ENCODE measurements at places on chromosomes 11 and 22. TPM values are rescaled to one million over a fixed set of nuclear protein-coding genes. Genes with fewer than 3 reads are reported as not detected.

- no peak for DNase-seq
These were observed 93.1 kb upstream of the B3GAT1 start for GRCh38 chr11:134505125-134505524.

- DNase-seq = no peak
These were observed 1.7 kb downstream of the SHANK2 start for GRCh38 chr11:71250523-71251150.

- no peak for DNase-seq
These were observed 19.0 kb upstream of the LRRC32 start for GRCh38 chr11:76689313-76690260.

DNA sequence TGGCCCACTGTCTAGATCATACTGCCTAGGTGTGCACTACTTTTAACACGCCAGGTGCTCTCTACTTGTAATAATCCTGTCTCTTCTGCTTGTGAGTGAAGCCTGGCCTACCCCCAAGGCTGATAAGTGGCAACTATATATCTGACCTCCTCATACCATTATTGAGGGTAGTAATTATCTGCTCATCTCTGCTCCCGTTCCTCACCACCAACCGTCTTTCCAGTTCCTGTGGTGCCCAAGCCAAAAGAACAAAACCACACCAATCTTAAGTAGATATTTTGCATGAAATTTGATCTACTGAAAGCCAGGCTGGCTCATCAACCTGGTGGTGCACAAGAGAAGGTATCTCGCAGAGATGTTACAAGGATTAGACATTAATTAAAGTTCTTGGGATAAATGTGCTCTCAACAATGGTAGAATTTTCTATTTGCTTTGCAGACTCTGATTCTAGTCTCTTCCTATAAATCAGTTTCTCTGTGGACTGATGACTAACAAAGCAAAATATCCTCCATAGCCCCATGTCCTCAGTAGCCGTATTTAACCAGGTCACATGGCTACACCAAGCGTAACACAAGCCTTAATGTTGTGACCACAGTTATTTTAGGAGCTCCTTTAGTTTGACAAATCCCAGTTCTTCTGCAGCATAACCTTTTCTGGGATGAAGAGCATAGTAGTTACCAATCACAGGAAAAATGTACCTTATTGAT is 267.2 kb downstream of the NTM start:
- no peak for DNase-seq

GRCh38 chr22:46018859-46019258 is 41.9 kb upstream of the WNT7B start:
- no peak for DNase-seq

DNA sequence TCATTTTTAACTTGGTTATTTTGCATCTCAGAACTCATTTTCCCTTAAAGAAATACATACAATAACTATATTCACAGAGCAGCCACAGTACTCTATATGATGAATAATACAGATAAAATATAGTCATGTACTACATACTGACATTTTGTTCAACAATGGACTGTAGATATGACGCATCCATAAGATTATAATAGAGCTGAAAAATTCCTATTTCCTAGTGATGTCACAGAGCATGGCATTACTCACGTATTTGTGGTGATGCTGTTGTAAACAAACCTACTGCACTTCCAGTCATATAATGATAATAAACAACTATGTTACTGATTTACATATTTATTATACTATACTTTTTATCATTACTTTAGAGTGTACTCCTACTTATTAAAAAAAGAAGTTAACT is 38.7 kb downstream of the NARS2 start:
- DNase-seq = no peak

GRCh38 chr11:120528749-120529148 is 17.2 kb downstream of the GRIK4 start:
- no peak for DNase-seq

DNA sequence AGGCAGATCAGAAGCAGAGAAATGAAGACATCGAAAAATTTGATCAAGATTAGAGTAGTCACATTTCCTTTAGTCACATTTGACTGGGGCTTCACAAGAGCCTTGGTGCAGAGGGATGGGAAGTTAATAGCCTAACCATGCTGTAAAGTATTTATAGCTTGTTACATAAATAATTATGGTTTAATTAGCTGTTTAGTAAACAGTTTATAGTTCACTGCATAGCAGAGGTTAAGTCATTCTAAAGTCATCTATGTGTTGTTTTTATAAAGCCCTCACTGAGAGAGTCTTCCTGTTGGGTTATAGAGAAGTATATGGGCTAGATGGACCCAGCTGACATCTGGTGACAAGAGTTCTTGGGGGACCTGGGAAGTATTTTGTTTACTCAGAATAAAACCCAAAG is 47.1 kb downstream of the INSC start:
- no peak for DNase-seq

GRCh38 chr11:58503361-58503856 is 4.5 kb downstream of the OR5B21 start:
- DNase-seq = no peak

GRCh38 chr22:39431821-39432251 is 25.0 kb upstream of the MGAT3 start:
- DNase-seq = no peak

DNA sequence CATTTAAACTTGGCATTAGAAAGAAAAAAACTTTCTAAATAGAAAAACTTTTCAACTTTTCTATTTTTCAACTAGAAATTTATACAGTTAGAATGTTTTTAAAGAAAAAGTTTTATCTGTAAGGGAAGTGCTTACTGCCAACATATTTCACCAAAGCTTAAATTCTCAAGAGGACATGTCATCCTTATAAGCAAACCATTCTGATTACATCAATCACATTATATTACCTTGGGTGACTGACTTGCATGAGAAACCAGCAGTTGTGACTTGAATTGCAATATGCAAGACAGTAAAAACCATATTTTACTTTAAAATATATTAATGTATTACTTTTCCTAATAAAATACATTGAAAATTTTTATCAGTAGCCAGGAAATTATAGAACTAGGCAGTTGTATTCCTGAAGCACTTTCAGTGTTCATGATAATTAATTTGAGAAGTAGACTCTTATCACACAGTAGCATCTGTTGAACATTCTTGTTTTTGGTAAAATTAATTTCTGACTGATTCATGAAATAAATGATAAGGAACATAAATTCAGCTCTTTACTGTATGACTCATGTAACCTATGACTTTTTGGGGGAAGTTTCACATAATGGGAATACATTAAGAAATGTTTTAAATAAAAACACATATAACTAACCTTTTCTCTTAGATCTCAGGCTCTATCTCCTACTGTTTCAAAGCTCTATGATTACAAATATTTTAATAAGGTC is 345.0 kb upstream of the CCDC179 start:
- no peak for DNase-seq

- DNase-seq = no peak
These were observed 24.0 kb downstream of the SLC43A1 start for GRCh38 chr11:57491371-57492061.

- no peak for DNase-seq
These were observed 15.7 kb downstream of the DUSP8 start for GRCh38 chr11:1556278-1556902.

- no peak for DNase-seq
These were observed at the start of gene CHADL for GRCh38 chr22:41240377-41241132. TSS of gene CHADL (minus strand) at chr22:41240931. CDS start at chr22:41240881, 50 bp downstream.

DNA sequence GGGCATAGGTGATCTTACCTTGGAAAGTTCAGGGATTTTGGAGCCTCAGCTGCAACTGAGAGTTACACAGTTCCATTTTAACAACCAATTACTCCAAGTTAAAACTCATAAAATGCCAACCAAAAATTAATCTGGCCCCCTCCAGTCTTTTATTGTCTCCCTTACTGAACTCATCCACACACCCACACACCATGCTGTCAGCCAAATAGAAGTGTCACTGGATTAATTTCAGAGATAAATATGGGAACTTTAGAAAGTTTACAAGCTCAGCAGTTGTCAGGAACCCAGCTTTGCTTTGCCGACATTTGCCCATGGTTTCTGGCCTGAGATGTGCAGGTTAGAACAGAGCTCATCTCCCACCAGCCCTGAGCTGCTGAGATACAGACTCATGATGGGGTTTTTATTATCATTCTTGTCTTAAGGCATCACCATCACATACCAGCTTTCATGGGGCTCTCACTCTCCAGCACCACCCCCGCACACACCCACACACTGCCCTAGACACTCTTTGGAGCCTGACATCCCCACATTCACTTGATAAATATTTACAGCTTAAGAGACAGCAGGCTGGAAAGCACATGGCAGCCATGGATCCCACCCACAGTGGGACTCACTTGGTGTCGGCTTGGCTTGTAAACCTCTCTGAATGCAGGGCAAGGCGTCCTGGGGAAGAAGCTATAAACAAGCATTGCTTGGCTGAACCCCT is 23.7 kb upstream of the CTR9 start:
- no peak for DNase-seq

- peak; percentile 50 for DNase-seq
These were observed 40.1 kb upstream of the CLMP start for GRCh38 chr11:123235117-123235655.

- DNase-seq = no peak
These were observed 43.8 kb downstream of the BMAL1 start for GRCh38 chr11:13321431-13321830.

DNA sequence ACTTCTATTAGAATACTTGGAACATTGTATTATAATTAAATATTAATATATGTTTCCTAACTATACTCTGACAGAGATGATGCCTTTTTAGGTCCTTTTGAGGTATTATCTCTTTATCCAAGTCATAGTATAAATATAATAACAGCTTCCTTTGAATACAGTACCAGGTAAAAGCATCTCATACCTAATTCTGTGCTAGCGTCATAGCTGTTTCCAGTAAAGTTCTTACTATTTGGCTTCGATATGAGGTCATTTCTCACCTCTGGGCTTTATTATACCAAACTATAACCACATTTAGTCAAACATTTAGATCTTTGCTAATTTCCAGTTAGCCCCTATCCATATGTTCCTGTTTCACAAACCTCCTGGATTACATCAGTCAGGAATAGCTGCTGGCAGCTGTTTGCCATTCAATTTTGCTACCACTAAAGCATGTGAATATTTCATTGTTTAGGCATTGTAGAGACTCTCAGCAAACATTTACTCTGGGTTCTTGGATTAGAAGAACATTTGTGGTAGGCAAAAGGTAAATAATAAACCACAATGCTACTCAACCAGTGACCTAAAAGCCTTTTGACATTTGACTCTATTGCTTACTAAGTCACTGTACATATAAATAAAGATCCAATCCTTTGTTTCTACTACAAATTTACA is 255.1 kb downstream of the TTC28 start:
- no peak for DNase-seq

DNA sequence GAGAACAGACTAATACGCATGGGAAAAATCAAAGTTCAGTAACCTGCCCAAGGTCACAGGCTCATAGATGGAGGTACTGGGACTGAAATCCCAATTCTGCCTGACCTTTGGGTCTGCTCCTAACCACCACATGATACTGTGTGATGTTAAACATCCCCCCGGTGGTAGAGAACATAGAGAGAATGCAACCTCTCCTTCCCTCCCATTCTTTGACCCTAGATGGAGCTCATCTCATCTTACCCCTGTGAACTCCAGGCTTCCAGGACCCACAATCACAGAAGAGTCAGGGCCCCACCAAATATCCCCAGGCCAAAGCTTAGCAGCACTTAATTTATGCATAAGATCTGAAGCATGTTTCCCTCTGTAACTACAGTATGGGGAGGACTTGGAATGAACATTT is 198.5 kb downstream of the MYO18B start:
- no peak for DNase-seq

GRCh38 chr22:50040717-50041116 is 17.4 kb downstream of the TTLL8 start:
- DNase-seq = no peak

TSPO gene
- 597 TPM for total RNA-seq

CBLIF gene
- total RNA-seq = not detected

VPREB3 gene
- total RNA-seq = not detected

BTBD18 gene
- total RNA-seq = not detected

SMARCB1 gene
- total RNA-seq = 49.3 TPM
